ENCODE measurements at places on chromosomes 2 and 18.

DNA sequence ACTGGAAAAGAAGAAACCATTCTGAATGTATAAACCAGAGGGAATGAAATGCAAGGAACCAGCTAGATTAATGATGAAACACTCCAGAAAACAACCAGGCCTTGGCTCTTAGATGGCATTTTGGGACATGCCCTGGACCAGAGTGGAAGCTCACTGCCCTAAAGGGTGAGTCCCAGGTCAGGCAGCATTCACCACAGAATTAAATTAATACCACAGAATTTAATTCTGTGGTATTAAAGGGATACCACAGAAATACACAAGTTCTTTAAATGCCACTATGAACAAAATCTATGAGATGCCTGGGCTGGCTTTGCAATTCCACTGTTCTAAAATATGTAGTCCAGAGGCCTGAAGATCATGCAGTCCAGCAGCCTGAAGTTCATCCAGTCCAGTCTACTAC lies 122.3 kb upstream of the KYNU start:
- no peak for DNase-seq

DNA sequence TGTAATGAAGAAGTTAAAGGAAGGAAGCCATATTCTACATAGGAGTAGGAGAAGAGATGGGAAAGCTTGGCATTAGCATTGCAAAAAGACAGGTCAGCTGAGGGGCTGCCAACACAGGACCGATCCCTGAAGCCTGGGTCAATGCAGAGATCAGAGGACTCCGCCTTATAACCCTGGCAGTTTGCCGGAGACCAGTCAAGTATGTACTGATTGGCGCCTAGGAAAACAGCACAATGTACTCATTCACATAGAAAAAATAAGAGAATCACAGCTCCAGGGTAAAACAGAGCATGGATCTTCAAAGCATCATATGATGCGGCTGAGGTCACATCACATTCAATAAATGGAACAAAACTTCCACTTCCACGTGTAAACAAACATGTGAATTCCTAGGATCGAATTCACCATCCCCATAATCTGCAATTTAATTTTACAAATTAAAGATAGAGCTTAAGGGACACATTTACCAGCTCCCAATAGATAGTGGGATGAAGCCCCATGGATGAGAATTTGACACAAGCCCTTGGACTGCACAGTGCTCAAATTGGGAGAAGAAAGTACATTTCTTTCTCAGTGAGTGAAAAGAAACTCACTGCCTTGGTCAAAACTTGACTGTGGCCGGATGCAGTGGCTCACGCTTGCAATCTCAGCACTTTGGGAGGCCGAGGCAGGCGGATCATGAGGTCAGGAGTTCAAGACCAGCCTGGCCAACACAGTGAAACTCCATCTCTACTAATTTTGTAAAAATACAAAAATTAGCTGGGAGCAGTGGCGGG lies 135.0 kb upstream of the KLHL14 start:
- DNase-seq: no peak

- no peak for DNase-seq
Measured at GRCh38 chr2:231068525-231069222, 12.0 kb downstream of the PSMD1 start.

- no peak for DNase-seq
Measured at GRCh38 chr2:63665846-63666475, 77.2 kb downstream of the MDH1 start.

DNA sequence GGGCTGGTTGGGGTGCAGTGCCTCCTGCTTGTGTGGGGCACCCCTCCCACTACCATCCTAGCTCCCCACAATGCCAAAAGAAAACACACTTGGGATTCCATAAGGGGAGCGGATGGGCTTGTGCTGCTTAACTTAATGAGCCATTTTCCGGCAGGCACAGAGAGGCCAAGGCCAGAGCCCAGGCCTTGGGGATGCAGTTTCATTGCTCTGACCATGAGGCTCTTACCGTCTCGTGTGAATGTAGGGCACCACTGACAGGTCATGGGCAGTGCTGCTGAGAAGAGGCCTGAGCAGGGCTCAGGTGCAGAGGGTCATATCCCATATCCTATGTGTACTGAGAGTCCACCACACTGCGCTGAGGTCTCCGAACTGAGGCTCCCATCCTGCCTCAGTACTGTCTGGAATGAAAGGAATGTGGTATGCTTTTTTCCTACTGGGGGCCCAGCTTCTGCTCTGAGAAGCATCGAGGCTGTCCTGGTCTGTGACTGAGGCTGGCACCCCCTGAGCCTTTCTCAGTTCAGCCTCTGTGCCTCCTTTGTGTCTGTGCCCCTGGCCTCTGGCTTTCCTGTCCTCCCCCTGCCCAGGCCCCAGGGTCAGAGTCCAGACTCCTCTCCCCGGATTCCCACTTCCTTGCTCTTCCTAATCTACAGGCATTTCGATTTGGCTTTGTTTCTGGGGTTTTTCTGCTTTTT lies 45.2 kb upstream of the MAPRE3 start:
- DNase-seq: no peak
